ENCODE measurements at places on chromosomes 6 and 20. TPM values are rescaled to one million over a fixed set of nuclear protein-coding genes. Genes with fewer than 3 reads are reported as not detected.

DNA sequence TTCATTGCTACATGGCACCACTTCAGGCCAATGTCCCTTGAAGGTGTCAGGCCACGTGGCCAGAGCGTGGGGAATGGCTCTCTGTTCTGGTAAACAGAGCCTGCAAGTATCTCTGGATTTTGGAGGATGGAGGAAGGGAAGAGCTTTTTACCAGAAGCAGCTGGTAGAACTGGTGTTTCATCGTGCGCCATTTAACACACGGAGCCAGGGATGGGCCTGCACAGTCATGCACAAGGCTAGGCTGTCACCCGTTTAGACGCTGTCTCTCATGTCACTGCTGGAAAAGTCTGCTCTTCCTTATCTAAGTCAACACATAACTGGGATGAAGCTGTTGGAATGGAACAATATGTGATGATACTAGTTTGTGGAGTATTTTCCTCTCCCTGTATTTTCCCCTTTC is 123.9 kb downstream of the IBTK start:
- DNase-seq: no peak

- DNase-seq: no peak
Measured at GRCh38 chr6:168609026-168609685, 168.2 kb downstream of the SMOC2 start.

DNA sequence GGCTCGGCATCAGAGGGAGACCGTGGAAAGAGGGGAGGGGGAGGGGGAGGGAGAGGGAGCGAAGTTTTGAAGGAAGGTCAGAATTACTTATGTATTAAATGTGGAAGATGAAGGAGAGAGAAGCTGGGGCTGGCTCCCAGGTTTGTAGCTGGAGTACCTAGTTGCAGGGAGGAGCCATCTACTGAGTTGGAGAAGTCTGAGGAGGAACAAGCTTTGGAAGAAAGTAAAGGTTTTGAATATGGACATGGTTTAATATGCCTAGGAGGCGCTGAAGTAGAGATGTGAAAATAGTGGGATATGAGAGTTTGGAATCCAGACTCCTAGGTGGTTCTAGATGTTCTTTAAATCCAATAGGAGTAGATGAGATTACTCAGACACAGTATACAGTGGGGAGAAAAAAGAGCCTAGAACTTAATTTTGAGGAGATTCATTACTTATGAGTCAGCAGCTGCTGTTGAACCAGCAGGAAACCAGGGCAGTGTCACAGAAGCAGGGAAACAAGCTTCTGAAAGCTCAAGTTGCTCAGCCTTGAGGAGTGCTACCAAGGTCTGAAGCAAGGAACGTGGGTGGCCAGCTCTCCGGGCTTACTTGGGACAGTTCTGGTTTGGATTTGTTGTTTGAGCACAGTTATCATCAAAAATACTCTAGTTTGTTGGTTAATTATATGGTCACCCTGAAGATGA is 149.3 kb downstream of the UTRN start:
- DNase-seq: no peak

DNA sequence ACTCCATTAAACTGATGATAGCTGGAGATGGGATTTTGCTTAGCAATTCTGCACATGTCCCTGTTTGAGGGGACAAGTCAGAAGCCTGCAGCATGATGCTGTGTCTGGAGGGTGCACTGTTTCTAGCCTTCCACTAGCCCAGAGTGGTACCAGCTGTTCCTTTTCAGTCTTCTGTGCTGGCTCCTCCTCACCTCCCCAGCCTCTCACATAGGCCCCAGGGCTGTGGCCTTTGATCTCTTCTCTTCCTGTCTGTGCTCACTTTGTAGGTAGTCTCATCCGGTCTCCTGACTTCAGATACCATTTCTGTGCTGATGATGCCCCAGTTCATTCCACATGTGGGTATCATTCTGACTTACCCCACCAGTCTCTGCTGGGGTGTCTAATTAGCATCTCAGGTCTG is 126.3 kb downstream of the HIVEP1 start:
- DNase-seq: no peak

DNA sequence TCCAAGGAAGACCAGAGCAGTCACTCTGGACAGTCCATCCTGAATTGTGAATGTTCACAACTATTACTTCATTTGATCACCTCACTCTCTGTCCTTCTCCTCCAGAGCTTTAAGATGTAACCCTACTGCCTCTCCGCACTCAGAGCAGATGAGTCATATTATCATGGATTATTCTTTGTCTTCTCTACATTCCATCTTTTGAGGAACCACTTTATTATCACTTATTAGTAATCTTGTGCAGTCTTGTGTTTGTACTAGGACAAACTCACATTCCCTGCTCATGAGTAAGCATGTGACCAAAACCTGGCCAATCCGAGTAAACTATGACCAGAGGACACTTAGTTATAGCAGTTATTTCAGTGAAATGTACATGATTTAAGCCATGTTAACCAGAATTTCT is 401.5 kb upstream of the ADGRB3 start:
- no peak for DNase-seq

DNA sequence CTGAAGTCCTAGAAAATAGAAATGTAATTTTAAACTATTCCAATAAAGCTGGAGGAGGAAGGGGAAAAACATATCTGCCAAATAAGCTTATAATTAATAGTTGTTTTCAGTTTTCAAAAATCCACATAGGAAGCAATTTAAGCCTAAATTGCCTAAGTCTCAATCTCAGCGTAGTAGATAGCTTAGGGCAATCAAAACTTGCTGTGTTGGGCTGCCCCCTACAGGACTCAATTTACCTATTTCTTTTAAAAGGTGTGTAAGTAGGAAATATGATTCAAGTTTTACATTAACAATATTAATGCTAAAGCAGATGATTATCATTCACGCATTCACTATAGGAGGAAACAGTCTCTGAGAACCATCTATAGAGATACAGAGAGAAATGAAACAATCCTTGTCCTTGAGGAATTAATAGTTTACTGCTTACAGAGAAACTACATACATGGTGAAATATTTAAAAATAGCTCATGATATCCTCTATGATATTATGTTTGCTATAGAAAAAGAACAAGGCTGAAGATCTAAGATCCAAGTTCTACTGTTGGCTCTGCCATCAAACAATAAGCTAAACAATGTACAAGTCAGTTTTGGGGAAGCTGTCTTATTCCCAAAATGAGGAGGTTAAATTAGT is 102.1 kb downstream of the ATG5 start:
- DNase-seq: peak; percentile 52

DNA sequence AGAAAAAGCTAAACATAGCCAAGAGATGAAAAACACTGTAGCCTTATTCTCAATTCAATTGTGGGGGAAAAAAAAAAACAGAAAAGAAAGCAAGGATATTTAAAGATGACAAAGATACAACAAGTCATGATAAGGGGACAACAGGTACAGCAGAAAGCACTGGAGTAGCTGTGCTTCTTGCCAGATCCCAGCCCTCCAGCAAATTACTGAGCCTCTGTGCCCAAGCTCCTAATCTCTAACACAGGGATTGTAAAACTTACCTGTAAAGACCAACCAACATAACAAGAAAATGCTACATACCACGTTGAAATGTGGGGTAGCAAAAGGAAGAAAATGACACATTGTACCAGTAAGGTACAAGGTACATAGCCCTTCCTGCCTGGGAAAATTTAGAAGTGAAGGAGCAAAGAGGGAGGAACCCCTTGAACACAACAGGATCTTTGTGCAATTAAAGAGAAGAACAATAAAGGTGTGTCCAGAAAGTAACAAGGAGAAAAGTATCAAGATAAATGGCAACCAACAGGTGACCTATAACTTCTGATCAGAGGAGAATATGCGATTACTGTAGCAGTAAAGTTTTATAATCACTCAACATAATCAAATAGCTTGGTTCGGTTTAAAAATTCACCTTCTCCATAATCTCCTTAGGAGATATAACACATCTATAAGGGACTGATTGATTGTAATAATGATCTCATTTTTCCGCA is 30.6 kb downstream of the PREP start:
- no peak for DNase-seq

- DNase-seq: no peak
Measured at GRCh38 chr6:9620263-9620662, 794.6 kb downstream of the TFAP2A start.

DNA sequence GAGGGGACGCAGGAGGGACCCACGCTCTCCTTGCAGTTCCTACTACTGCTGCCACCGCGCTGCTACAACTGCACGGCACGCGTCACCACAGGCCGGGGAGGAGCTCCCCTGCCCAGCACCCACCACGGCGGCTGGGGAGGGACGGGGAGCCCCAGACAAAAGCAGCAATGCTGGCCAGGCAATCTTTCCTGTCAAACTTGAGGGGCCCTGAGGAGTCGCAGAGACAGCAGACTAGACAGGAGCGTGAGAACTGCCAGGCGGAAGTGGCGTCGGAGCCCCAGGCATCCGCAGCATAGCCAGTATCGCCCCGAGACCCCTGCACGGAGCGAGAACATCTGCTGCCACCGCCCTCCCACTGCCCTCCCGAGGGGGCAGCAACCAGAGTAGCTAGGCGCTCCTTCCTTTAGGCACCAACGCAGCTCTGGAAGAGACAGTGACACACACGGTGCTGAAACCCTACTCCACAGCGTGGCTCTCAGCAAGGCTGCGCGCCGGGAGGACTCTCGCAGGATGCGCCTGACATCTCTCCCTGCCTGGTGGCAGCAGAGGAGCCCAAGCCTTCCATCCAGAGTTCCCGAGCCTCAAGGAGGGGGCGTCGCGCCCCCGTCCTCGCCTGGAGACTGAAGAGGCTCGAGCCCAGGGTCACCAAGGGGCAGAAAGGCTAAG is 2.2 kb downstream of the TAF4 start:
- no peak for DNase-seq

GRCh38 chr6:96171112-96171511 is 155.3 kb downstream of the FUT9 start:
- DNase-seq: no peak

GRCh38 chr6:141988327-141988726 is 144.4 kb upstream of the GJE1 start:
- DNase-seq: no peak

DNA sequence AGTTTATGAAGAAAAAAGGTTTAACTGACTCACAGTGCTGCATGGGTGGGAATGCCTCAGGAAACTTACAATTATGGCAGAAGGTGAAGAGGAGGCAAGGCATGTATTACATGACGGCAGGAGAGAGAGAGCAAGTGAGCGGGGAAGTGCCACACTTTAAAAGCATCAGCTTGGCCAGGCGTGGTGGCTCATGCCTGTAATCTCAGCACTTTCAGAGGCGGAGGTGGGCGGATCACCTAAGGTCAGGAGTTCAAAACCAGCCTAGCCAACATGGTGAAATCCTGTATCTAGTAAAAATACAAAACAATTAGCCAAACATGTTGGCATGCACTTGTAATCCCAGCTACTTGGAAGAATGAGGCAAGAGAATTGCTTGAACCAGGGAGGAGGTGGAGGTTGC is 213.3 kb upstream of the THEMIS start:
- no peak for DNase-seq

GRCh38 chr6:169848946-169849345 is 97.5 kb downstream of the ERMARD start:
- no peak for DNase-seq

GRCh38 chr20:19008497-19008896 is 194.9 kb downstream of the SCP2D1 start:
- DNase-seq: no peak

DNA sequence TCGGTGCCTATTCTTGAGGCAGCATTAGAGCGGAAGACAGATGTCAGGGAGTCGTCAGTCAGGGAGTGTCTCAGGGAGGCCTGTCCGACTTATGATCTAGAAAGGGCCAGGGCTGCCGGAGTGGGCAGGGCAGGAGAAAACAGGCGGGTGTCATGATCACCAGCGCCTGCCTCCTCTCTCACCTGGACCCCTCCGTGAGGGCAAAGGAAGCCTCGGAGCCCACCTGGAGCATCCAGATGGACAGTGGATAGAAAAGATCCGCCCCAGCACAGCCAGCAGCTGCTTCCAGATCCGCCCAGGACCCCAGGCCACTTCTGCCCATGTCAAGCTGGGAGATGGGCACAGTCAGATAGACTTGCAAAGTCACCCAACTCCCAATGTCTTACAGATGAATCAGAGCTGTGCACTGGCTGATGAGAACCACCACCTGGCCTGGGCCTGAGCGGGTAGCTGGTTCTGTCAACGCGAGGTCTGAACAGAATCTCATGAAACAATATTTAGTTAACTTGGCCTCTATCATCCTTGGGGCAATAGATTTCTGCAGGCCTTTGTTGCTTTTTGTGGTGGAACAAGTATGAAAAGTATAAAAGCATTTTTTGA is 22.2 kb downstream of the PSMG4 start:
- DNase-seq: no peak

DNA sequence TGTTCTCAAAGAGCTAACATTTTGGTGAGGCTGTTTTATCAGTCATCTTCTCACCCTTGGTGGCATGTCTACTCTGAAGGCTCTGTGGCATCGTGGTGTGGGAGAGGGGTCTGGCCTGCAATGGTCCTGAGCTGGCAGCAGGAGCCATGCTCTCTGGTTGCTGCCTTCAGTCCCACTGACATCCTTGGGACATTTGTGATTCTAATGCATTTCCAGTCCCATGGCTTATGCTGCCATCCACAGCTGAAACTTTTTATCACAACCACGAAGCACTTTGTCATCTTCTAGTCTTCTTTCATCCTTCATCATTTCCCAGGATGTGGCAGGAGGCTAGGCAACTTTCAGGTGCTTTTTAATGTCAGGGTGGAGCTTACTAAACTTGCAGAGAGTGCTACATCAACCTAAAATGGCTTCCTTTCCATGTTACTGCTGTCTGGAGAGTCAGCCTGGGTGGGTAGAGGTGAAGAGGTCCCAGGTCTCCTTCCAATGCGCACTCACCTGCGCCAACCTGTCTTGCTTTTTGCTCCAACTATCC is 77.1 kb downstream of the GPR63 start:
- no peak for DNase-seq

GRCh38 chr6:9503111-9503761 is 911.6 kb downstream of the TFAP2A start:
- DNase-seq: no peak

DNA sequence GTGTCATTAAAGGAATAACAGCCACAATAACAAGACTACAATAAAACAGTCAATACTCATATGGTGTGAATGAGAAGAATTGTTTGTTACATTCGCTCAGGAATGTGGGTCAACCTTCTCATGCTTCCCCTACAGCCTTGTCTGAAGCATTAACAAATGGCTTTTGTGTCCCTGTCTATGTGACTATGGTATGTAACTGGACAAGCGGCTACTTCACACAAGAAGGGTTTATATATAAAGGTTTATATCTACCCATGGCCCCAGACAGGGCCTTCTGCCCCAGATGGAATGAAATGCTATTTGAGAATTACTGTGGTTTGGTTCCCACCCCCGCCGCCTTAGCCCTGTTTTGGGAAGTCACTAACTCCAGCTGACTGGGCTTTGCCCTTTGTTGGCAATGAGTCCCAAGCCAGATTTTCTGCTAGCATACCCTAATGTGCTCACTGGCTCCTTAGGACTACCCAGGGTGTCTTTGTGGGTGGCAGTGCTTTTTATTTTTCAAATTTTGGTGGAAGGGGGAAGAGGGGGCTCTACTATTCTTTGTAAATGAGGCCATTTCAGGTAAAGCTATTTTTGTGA is 39.4 kb downstream of the TFAP2A start:
- DNase-seq: no peak

Gene TP53TG5
- total RNA-seq: not detected

Gene RHAG
- 0.32 TPM for total RNA-seq

Gene DUSP15
- 3.2 TPM for total RNA-seq

Gene PTGIS
- total RNA-seq: 0.10 TPM

Gene SLC22A1
- total RNA-seq: 0.28 TPM

Data from GM12878 (cell line).